ENCODE measurements at places on chromosomes 4 and X.
A peak's percentile ranks its signal among the peaks of the same experiment; 100 is the strongest.

- no peak for DNase-seq
Observed at GRCh38 chrX:54640736-54641135, 110.7 kb downstream of the GNL3L start.

DNA sequence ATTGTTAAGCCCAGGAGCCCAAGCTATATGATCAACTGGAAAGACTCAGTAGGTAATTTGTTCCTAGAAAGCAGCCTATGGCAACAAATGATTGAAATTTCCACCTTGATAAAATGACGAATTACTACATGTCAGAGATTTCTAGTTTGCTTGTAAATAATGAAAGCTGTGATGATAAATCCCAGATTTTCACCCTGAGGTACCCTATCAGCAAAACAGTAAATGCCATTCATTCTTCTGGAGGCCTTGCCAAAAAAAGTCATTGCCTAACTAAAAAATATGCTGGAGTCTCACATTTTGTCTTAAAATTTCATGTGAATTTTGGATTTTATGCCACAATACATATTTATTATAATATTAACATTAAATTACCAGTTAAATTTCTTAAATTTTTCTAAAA is 71.3 kb downstream of the PPEF2 start:
- DNase-seq, result no peak

DNA sequence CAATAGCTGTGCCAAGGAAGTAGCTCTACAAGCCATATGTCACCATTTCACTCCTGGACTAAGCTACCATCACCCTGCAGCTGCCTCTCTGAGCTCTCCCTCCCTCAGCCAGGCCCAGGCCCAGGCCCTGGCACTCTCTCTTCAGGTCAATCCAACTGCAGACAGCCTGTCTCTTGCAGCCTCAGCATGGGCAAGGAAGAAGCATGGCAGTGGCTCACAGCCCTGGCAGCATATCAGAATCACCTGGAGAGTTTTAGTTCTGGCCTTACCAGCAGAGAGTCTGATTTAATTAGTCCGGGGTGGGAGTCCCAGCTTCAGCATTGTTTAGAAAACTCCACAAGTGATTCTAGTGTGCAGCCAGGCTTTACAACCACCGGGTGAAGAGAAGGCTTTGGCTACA is 31.5 kb downstream of the NALF2 start:
- DNase-seq, result no peak

DNA sequence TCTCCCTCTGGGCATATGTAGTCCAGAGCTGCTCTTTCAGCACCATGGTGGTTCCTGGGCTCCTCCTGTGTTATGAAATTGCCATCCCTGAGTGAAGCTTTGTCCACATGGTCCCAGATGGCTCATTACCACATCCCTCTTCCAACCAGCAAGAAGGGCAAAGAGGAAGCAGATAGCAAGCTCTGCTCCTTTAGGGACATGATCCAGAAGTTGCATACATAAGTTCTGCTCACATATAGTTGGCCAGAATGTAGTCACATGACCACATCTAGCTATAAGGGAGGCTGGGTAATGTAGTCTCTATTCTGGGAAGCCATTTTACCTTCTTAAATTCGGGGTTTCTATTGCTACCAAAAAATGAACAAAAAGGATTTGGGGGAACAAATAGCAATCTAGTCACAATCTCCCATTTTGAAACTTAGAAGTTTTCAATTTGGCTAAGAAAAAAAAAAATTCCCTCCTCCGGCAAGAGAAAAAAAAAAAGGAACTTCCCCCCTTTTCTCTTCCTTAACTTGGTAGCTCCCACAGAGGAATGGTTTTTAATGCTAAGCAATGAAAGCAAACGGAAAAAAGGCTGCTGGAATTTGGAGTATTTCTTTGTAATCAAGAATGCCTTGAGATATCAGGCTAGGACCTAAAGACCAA is 88.2 kb upstream of the USP9X start:
- no peak for DNase-seq

DNA sequence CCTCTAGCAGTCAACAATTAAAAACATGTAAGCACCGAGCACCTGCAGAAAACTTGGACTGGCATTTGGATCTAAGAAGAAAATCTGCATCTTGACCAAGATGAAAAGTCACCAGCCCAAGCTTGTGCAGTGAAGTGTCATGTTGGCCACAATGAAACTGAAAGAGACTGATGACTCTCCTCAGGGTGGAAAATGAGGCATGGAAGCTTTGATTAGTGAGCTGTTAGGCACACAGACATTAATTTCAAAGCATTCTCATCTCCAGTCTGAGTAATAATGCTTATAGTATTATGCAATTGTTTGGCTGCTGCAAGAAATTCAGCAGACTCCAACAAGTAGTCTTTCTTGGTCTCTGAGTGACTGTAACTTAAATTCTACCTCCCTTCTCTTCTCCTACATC is 150.1 kb downstream of the AR start:
- DNase-seq, result no peak

GRCh38 chr4:103091601-103092223 is 7.9 kb downstream of the BDH2 start:
- peak; percentile 10 for DNase-seq

DNA sequence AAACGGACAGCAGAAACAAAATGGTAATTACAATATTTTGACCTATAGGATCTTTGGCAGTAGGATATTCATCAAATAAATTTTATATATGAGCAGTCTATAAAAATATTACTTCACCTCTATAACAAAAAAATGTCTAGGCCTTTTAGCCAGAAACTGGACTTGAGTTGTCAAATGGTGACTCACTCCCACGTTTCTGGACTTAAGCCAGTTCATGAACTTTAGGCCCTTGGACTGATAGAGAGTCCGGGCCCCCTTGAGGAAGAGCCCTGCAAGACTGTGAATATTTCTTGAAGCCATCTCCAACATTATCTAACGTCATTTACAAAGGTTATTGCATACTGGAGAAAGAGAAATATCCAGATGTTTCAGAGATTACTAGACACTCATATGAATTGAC is 106.8 kb upstream of the FAM47A start:
- no peak for DNase-seq

GRCh38 chrX:38110231-38110630 is 103.9 kb downstream of the SYTL5 start:
- no peak for DNase-seq

DNA sequence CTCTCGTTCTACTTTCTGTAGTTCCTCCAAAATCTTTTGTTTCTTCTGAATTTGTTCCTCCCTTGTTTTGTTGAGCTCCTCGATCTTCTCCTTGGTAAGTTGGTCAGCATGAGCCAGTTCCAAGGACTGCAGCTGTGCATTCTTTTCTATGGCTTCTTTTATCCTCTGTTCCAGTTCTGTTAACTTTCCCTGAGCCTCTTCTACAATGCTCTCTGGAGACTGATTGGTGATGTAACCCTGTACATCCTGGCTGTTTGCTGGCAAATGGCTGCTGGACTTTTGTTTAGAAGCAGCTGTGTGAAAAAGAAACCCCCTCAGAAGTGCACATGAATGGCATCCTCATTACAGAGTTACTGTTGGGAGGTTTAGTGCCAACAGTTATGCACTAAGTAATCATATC is 70.5 kb upstream of the COX18 start:
- DNase-seq, result no peak
